ENCODE measurements at places on chromosomes 3 and 15. TPM values are rescaled to one million over a fixed set of nuclear protein-coding genes. Genes with fewer than 3 reads are reported as not detected.

Gene FAM81A
- 0.72 TPM for total RNA-seq

Gene CPNE9
- not detected for total RNA-seq

Gene COL6A6
- under 0.01 TPM for total RNA-seq

Gene MAP1A
- total RNA-seq, result 121 TPM
